ENCODE measurements at places on chromosomes 13 and 19.

DNA sequence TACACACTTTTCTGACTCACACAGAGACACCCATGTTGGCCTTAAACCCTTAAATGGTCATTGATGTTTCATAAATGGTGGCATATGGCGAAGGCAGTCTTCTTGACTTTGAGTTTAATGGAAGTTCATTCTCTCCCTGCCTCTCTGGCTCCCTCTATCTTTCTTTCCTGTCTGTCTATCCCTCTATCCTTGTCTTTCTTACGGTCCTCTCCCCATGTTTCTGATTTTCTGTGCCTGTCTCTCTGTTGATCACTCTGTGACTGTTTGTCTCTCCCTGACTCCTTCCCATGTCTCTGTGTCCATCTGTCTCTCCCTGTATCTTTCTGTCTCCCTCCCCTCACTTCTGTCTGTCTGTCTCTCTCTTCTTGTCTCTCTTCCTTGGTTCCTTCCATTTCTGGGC, 43.2 kb upstream of the SHKBP1 start:
- DNase-seq, result no peak

DNA sequence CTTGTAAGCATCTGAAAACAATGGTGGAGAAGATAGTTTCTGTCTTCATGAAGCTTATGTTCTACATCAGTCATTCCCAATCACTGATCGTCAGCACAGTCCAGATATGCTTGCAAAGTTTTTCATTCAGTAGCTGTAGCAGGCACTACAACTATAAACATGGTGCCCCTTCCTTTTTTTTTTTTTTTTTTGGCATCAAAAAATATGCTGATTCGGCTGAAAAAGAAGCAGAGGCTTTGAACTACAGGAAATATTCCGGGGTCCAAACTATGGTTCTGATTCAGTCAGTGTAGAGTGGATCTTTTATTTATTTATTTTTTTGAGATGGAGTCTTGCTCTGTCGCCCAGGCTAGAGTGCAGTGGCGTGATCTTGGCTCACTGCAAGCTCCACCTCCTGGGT, 414.4 kb downstream of the OLFM4 start:
- DNase-seq, result no peak

- peak; percentile 81 for DNase-seq
These were observed 843 bp downstream of the ANO8 start for GRCh38 chr19:17333611-17334413.

DNA sequence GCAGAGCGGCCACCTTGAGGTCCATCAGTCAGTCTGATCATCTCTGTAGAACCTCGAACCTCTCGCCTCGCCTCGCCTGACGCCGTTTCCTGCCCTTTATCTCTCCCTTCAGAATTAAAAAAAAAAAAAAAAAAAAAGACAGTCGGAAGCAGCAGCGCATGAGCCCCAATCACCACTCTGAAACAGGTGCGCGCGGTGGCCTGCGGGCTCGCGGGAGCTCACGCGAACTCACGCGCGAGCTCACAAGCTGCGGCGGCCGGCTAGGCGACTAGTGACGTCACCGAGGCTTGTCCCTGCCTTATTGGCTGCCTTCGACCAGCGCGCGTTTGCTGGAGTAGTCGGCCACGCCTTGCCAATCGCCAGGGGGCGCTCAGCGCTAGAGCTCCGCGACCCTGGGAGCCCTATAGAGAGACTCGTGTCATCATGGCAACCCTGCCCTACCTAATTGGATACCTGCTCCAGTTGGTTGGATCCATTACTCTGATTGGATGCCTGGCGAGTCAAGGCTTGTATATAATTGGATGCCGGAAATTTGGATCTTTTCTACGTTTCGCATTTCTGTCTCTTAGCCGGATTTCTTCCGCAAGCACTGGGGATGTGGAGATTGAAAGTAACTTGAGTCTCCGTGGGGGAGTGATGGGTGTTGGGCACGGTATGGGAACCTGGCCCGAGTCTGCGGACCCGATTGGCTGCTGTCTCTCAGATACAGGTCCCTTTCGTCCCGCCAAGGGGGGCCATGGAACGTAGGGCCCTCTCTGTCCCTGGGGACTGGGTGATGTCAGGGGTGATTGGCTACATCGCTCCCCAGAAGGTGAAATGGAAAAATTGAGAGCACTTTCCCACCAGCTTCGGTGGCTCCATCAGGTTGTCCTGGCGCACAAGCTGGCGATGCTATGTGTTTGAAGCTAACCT, 31.6 kb downstream of the SYT3 start:
- peak; percentile 92 for DNase-seq

DNA sequence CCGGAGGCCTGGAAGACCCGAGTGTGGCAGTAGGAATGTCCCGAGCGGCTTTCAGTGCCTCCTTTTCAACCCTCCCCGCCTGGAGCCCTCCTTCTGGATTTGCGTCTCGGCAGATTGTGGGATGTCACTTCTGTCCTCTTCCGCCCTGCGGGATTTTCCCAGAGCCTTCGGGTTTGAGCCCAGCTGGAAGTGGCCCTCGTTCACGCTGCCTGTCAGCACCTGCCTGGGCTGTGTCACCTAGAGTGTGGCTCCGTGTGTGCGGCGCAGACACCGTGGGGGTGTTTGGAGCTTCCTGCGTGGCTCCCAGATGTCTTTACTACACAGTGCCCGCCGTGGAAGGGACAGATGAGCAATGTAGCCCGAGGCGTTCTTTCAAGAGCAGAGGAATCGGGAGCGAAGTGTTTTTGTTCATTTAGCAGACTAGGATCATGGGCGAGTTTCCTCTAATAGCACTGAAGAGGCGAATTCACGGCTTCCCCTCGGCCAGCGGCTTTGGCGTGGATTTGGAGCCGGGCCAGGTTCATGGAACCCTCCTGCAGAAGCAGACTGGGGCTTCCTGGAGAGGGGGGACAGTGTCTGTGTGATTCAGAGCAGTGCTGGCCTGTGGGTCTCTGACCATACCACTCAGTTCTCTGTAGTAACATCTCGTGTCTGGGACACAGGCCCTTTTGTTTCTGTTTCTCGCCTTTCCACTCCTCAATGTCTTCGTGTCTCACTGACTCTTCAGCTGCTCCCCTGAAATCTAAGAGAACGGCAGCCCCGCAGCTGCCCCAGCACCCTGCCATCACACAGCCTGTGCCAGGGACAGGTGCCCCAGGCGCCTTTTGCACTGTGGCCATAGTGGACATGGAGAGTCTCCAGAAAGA, 68.0 kb downstream of the KDM4B start:
- DNase-seq, result no peak

DNA sequence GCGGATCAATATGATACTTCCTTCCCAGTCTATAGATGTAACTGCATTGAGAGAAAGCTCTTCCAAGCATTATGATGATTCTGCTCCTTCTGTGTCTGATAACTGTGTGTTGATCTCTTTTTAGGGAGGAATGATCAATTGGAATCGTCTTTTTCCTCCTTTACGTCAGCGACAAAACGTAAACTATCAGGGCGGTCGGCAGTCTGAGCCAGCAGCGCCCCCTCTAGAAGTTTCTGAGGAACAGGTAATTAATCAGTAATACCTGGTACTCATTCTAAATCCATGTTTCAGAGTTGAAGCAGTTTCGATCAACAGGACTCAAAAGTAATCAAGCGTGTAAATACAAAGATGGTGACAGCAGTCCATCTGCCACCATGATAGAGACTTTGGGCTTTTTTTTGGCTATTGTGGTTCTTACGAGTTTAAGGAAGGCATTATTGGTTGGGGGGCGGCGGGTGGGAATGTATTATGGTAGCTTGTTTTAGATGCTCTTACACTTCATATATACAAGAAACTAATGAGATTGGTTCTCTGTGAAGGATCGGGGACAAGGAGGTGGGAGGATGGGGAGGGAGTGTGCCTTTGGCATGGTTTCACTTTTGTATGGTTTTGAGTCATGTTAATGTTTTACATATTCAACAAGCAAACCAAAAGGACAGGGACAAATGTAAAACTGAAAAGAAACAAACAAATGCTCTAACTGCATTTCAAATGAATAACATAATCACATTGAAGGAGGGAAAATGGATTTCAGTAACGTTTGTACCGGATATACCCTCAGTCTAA, 60.7 kb upstream of the GPR183 start:
- no peak for DNase-seq

DNA sequence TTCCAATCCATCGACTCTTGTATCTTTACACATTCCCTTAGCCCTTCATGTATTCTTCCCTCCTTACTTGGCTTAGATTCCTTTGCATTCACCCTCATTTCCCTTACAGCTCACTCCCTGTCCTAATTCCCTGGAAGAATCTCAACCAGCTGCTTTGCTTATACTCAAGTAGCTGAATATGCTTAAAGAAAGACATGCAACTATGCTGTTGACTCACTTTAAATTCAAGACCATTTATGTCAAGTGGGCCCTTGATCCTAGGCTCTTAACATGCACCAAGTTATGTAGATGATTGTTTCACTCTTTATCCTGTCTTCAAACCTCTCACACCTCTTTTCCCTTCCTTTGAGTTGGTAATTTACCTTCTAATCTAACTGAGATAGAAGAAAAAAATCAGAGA, 7.4 kb downstream of the CCDC122 start:
- DNase-seq, result no peak

DNA sequence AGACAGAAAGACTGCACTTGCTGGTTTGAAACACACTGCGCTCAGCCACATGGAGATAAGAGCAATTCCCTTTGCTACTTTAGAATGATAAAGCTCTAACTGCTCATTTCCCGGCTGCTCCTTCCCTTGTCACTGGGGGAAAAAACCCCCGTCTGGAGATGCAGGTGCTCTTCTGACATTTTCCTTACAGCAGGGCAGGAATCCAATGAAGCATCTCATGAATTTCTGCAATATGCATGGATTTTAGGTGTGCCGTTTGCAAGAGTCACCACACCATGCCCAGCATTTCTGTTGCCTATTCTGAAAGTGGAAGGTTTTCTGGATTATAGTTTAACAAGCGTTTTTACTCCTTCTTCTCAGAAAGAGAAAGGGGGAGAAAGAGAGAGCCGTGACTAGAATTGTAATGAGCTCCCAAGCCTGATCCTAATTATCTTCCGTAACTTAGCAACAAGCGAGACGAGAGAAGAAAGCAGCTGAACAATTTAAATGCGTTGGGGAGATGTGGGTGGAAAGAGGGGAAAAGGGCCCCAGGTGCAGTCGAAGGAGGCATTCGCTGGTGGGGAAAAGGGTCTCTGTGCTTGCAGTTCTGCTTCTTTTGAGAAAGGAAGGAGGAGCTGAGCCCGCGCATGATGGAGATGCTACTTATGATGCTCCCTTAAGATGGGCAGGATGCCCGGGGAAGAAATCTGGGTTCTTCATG, 76.6 kb upstream of the SPATA13 start:
- DNase-seq, result no peak

- no peak for DNase-seq
These were observed 48.1 kb upstream of the RAP2A start for GRCh38 chr13:97385854-97386253.

DNA sequence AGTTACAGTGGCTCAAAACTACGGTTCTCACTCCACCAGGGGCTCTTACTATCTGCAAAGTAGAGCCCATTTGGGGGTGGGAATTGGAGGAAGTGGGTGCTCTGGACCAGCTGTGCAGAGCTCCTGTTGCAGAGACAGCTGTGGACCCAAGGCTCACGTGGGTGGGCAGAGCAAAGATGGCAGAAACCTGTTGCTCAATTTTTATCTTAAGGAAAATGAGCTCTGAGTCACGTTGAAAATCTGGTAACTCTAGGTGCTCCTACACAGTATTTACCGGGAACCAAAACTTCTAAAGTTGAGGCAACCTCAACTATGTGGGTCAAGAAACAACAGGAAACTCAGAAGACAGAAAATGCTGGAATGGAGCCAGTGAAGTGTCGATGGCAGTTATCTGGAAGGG, 30.2 kb upstream of the SLC15A1 start:
- DNase-seq, result no peak

DNA sequence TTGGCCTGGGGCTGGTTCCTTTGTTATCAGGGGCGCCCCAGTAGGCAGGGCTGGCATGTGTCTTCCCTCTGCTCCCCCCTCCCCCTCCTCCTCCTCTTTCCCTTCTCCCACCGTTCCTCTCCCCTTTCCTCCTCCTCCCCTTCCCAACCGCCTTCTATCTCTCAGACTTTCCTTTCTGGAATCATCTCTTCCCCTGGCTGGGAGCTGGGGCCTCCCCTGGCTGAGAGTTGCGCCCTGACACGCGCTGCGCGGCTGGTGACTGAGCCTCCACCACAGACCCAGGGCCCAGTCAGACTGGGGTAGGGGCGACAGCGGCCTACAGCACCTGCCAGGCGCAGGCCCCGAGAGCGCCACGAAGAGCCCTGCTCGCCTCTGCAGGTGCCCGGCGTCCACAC, 2.8 kb downstream of the PNMA8B start:
- DNase-seq, result no peak

GRCh38 chr13:43346427-43346826, 323.0 kb downstream of the DNAJC15 start:
- DNase-seq, result no peak

GRCh38 chr19:39405958-39406655, 540 bp upstream of the ZFP36 start:
- peak; percentile 86 for DNase-seq

DNA sequence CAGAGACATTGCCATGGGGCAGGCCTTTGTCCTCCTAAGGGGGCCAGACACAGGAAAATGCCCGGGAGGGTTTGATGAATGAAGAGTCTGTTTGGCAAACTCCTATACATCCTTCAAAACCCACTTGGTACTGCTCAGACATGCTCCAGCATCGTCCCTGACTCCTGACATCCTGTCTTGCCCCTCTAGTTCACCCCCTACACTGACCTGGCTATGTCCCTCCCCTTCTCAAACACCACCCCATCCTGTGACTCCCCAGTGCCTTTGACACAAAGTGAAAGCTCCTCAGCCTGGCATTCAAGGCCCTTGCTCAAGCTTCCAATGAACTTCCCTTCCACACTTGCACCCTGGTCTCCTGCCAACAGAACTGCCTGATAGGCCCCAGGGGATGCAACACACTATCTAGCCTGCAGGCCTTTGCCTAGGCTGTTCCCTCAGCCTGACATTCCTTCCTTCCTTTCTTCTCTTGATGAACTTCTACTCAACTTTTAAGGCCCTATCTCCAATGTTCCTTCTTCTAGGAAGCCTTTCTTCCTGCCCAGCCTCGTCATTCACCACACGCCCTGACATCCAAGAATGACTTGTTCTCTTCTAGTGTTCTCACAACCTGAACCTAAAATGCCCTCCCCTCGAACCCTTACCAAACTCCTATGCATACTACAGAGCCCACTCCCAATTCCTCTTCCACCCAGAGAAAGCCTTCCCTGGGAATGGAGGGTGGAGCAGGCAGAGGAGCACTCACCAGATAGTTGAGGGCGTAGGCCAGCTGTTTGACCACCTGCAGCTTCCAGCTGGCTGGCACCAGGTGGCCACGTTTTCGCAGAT, 12.4 kb downstream of the JAK3 start:
- no peak for DNase-seq

- no peak for DNase-seq
These were observed 10.7 kb downstream of the TPGS1 start for GRCh38 chr19:517721-518597.

DNA sequence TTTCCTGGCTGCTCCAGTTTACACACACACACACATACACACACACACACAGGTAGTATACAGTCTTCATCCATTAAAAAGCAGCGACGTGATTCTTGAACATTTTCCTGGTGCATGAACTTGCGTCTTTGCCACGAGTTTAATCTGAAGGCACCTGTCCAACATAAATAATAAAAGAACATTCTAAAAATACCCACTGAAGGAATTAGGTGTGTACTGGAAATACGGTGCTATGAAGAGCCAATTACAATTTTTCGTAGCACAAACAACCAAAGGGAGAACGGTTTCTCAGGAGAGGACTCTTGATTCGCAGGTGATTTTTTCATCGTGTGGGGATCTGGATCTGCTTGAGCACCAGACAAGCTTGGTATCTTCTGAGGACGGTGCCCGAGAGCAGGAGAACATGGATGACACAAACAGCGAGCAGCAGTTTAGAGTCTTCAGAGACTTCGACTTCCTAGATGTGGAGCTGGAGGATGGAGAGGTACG, 61.2 kb downstream of the ZAR1L start:
- DNase-seq, result no peak

Data from activated T-cell treated with anti-CD3 and anti-CD28 coated beads, Interleukin-2, amount 50 U/mL, for 72 hours (primary cell).